ENCODE measurements at places on chromosomes 4 and X. TPM values are rescaled to one million over a fixed set of nuclear protein-coding genes. Genes with fewer than 3 reads are reported as not detected.

TMEM154 gene
- 2.7 TPM for total RNA-seq

AFM gene
- total RNA-seq, result not detected

APLN gene
- total RNA-seq, result 0.32 TPM

PPM1K gene
- total RNA-seq, result 23.2 TPM

DUX4 gene
- not detected for total RNA-seq

TRIML2 gene
- not detected for total RNA-seq

CLNK gene
- not detected for total RNA-seq

TCP11X2 gene
- total RNA-seq, result not detected

SOX3 gene
- total RNA-seq, result not detected

SSX3 gene
- total RNA-seq, result not detected

PSMD10 gene
- total RNA-seq, result 73.3 TPM

SHOX gene
- not detected for total RNA-seq

ARL9 gene
- total RNA-seq, result 0.95 TPM

CT45A1 gene
- total RNA-seq, result not detected

EPGN gene
- 0.32 TPM for total RNA-seq

USP9X gene
- total RNA-seq, result 78.2 TPM

AMBN gene
- not detected for total RNA-seq

SSX4B gene
- not detected for total RNA-seq

STARD8 gene
- 5.2 TPM for total RNA-seq

FGF16 gene
- 0.09 TPM for total RNA-seq

TASL gene
- total RNA-seq, result not detected

PDCL2 gene
- total RNA-seq, result not detected

SFRP2 gene
- not detected for total RNA-seq

HMX1 gene
- not detected for total RNA-seq

SERPINA7 gene
- not detected for total RNA-seq

PLAC8 gene
- under 0.01 TPM for total RNA-seq

HS6ST2 gene
- not detected for total RNA-seq

ITM2A gene
- total RNA-seq, result 2.1 TPM

COX18 gene
- total RNA-seq, result 15.1 TPM

Data from bronchial smooth muscle cell (primary cell).